ENCODE measurements at places on chromosomes 6 and 20.

GRCh38 chr6:139996253-139996834 lies 621.9 kb upstream of the CITED2 start:
- no peak for DNase-seq

- DNase-seq, result no peak
Measured at GRCh38 chr6:138349891-138350290, 27.8 kb upstream of the SMIM28 start.

GRCh38 chr6:27693766-27694546 lies 218.2 kb downstream of the OR2B2 start:
- DNase-seq, result no peak

GRCh38 chr6:13159300-13159699 lies 169.0 kb downstream of the TBC1D7 start:
- no peak for DNase-seq

GRCh38 chr6:38248500-38249234 lies 391.1 kb downstream of the BTBD9 start:
- DNase-seq, result no peak

- DNase-seq, result no peak
Measured at GRCh38 chr6:11412011-11412424, 125.5 kb upstream of the TMEM170B start.

DNA sequence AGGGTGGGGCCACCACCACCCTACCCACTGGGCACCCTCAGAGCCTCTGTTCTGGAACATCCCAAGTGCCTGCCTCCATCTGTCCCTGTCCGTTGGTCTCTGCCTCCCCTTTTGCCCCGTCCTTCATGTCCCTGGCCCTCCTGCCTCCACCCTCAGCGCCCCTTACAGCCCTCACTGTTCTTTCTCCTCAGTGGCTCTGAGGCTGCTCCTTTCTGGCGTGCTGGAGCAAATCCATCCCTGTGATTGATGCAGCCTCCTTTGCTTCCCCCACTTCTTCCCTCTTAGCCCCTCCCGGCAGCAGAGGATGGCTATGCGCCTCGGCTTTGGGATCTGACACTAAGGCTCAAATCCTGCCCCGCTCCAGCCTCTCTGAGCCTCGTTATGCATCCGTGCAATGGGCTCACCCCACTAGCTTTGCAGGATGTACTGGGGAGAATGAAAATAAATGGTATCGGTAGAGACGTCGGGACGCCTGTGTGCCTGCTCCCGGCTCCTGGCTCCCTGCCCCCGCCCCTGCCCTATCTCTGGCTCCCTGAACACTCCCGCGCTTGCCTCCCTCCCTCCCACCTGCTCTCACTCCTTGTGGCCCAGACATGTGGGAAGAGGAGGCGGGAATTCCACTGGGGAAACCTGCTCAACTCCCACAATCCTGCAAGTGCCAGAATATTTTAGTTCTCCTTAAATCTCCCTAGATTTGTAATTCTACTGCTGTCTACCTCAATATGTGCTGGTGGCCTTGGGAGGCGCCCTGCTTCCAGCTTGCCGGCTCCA lies 13.1 kb downstream of the VSTM2L start:
- no peak for DNase-seq

DNA sequence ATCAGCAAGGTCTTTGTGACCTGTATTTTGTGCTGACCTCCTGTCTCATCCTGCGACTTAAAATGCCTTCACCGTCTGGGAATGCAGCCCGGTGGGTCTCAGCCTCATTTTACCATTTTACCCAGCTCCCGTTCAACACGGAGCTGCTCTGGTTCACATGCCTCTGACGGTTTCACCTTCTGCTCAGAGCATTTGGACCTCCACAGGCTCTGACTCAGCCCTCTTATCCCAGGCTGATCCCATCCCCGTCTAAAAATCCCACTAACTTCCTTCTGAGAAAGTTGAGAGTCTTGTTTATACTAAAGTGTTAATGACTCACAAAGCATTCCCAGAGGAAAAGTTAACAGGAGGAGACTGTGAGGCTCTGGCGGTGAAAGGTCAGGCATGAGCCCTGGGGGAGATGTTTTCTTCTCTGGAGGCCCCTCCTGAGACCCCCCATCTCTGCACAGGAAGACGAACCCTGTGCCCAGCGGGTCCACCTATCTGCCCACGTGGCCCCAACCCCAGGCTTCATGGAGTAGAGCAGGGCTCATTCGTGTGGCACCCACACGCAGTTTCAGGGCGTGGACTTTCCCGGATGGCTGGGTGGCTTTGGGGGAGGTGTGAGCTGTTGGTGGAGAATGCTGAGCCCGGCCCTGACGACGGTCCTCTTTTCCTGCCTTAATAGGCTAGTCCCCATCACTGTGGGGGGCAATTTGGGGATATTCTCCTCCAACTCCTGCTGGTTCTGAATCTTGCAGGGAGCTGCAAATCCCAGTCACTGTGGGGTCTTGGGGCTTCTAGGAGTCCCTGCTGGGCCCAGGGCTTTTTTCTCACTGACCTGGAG lies 3.3 kb upstream of the BIRC7 start:
- no peak for DNase-seq

GRCh38 chr6:89999945-90000825 lies 105.9 kb downstream of the GJA10 start:
- no peak for DNase-seq

DNA sequence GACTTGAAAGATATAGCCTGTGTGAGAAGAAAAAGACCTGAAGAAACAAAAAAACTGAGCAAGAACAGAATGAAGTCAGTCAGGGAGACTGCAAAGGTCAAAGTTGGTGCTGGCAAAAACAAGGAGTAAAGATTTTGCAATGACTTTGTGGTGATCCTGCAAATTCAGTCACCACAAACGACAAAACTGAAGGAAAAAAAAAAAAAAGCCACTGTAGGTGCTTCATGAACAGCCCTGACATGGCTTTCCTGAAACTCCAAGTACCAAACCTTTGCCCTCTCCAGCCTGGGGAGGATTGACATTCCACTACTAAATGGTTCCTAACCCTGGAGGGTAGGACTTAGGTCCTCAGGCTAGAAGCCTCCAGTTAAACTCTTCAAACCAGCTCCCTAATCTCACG lies 114.7 kb upstream of the BEND3 start:
- no peak for DNase-seq

- DNase-seq, result peak; percentile 17
Measured at GRCh38 chr6:116682334-116682712, 1.3 kb downstream of the KPNA5 start.

DNA sequence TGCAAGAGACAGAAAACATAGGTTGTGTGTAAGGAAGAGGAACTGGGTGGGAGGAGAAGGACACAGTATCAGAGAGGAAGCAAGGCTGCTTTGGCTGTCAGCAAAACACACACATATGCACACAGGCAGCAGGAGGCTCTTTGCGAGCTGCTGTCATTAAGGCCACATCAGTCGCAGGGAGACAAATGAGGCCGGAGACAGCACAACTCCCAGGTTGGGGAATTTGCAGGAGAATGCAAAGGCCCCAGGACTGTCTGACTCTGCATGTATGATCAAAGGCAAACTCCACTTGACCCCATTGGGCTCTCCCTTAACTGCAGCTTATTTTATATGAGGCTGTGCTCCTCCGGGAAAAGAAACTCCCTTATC lies 35.3 kb downstream of the METTL24 start:
- DNase-seq, result no peak

DNA sequence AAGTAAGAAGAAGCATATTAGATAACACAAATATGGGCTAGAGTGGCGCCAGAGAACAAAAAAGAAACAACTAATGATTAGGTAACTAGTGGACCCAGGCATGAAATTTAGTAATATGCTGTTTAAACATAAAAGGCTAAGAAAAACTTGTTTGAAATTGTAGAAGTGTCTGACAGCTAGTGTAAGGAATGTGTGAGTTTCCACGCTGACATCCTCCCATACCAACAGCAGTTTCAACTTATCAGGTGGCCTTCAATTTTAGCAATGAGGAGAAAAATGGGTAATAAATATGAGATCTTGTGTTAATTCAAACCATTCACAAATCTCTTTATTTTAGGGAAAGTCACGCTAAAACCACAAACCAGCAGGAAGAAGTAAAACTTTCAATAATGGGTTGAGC lies 440.2 kb upstream of the FLRT3 start:
- no peak for DNase-seq

DNA sequence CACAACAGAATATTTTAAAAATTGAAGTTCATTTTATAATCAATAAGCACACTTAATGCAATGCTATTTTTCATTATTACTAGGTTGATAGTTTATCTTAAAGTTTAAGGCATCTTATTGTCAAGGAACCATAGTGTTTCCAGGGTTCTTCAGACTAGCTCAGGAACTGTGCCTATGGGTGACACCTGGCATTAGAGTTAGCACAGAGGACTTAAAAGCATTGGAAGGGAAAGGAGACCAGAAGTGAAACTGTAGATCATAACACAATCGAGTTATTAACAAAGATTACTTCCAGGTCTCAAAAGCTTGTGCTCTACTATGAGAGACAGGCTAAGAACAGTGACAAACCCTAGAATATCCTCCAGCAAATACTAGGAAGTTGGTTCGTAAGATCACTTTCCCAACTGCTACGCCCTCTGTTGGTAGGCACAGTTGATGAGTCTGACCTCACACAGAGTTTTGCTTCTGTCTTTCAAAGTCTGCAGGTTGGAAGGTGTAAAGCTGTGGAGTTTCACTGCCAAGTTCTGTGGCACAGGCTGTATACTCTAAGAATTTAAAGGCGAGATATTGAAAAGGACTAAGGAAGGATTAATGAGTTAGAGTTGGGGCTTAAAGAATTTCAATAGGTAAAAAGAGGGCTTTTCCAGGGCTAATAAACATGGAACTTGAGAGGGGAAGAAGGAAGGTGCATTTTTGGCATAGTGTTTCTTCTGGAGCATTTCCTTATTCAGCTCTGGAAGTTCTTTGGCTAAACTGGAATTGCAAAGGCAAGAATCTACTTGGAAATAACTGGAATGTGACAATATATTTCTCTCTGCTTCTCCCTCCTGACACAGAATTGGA lies 531.3 kb upstream of the JAG1 start:
- no peak for DNase-seq

- no peak for DNase-seq
Measured at GRCh38 chr6:110683241-110683640, 132.0 kb downstream of the CDK19 start.

GRCh38 chr6:101537753-101538316 lies 144.3 kb downstream of the GRIK2 start:
- DNase-seq, result no peak

GRCh38 chr6:15555101-15556038 lies 107.5 kb downstream of the DTNBP1 start:
- DNase-seq, result no peak

DNA sequence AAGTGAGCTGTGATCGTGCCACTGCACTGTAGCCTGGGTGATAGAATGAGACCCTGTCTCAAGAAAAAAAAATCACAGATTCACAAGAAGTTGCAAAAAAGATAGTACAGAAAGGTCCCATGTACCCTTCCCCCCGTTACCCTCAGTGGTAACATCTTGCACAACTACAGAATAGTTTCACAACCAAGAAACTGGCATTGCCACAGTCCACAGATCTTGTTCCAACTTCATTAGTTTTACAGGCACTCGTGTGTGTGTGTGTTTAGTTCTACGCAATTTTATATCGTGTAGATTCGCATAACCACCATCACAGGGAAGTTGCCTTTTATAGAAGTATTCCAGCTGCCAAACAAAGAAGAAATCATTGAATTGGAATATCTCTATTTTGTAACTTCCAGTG lies 19.1 kb downstream of the SPATA2 start:
- DNase-seq, result no peak
